ENCODE measurements at places on chromosomes 2 and 18. TPM values are rescaled to one million over a fixed set of nuclear protein-coding genes. Genes with fewer than 3 reads are reported as not detected.

DNA sequence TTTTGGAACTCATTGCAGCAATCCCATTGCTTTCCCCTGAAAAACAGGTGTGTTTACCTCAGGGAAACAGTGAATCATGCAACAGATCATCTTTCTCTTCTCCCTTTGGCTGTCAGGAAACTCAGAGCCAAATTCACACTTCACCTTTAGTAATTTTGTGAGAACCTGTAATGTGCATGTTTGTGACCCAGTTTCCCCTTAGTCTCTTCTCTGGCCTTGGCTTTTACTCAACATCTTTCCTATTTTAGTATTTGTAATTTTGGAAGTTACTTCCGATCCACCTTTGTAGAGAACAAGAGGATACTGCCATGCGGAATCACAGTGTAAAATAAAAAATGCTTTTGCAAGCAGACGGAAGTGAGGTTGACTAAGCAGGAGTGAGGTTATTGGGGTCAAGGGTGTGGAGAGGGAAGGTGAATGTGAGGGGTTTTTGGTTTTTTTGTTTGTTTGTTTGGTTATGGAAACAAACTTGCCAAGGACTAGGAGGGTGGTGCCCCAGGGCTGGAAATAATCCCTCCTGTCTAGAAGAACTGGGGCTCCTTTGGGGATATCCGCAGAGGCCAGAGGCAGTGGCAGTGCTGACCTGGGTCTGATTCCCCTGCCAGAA lies 14.0 kb downstream of the ASPRV1 start:
- no peaks in the 10 kb centered on the region for H3K36me3 ChIP-seq
- no peaks in the 10 kb centered on the region for H3K27me3 ChIP-seq
- H3K4me1 ChIP-seq, result no peaks in the 10 kb centered on the region
- no peak for DNase-seq

DNA sequence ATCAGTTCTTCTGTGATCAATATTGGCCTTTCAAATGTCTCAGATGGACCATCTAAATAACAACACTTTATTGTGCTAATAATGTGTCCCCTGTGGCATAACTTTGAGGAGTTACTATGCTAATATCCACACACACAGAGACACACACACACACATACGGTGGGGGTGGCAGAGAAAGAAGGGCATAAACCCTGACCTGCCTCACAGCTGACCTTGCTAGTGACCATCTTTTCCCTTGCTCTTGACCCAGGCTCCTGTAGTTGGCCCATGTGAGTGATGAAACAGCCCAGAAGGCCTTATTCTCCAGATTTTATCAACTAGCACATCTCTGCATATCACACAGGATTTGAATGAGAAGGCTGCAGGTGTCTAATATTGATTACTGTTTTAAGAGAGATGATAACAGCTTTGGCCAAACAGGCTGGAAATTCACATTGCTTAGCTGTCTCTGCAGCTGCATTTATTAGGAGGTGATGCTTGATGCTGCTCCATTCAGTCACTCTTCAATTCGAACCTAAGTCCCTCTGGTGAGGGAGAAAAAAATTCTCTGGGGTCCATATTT lies 176.4 kb downstream of the ACTR3 start:
- no peak overlapping the region for H3K4me3 ChIP-seq
- H3K36me3 ChIP-seq, result no peaks in the 10 kb centered on the region
- H3K27ac ChIP-seq, result no peak overlapping the region
- H3K27me3 ChIP-seq, result no peaks in the 10 kb centered on the region

Gene ARHGAP25
- polyA plus RNA-seq, result 6.3 TPM

GRCh38 chr18:12595571-12596255 lies 62.2 kb downstream of the SPIRE1 start:
- H3K4me1 ChIP-seq, result peaks cover 5% of the 10 kb centered on the region
- H3K27me3 ChIP-seq, result no peaks in the 10 kb centered on the region
- H3K36me3 ChIP-seq, result no peaks in the 10 kb centered on the region
- no peak overlapping the region for H3K27ac ChIP-seq
- no peak for DNase-seq
- no peak overlapping the region for H3K4me3 ChIP-seq

DNA sequence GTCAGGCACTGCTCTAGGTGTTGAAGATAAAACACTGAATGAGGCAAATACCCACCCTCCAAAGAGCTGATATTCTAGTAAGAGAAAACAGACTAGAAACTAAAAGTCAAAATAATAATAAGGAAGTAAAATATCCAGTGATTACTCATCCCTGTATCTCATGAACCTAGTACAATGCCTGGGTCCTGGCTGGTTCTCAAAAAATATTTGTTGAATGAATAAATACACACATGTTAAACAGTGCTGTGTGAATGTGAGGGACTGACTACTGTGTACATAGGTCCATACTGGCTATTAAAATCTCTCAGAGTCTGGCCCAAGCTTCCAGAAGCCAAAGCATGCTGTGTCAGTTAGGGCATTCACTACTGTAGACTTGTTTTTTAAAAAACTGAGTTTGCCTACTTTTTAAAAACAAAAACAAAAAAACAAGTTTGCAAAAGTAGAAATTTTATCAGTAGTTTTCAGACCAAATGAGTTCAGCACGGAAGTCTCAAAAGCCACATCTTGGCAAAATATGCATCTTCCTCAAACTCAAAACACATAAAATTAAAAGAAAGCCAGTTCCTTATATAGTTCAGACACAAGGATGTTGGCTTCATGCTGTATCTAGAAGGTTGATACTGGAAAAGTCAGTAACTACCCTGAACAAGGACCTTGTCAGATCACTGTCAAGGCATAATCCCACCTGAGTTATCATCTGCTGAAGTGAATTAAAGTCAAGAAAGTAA lies 136.2 kb downstream of the THADA start:
- H3K4me1 ChIP-seq, result peaks cover 20% of the 10 kb centered on the region
- H3K36me3 ChIP-seq, result no peaks in the 10 kb centered on the region
- no peak overlapping the region for H3K4me3 ChIP-seq

Gene DNAJC5G
- not detected for polyA plus RNA-seq

Gene TSPYL6
- polyA plus RNA-seq, result not detected

- H3K4me1 ChIP-seq, result no peaks in the 10 kb centered on the region
- DNase-seq, result no peak
- H3K4me3 ChIP-seq, result no peak overlapping the region
- H3K27me3 ChIP-seq, result no peaks in the 10 kb centered on the region
- no peaks in the 10 kb centered on the region for H3K36me3 ChIP-seq
These were observed 9.5 kb downstream of the AQP12A start for GRCh38 chr2:240701091-240701735.

- no peaks in the 10 kb centered on the region for H3K36me3 ChIP-seq
- H3K27ac ChIP-seq, result no peak overlapping the region
- H3K4me3 ChIP-seq, result no peak overlapping the region
- peak; percentile 31 for DNase-seq
- H3K4me1 ChIP-seq, result no peaks in the 10 kb centered on the region
These were observed 732.7 kb upstream of the FANCL start for GRCh38 chr2:58973811-58974281.

DNA sequence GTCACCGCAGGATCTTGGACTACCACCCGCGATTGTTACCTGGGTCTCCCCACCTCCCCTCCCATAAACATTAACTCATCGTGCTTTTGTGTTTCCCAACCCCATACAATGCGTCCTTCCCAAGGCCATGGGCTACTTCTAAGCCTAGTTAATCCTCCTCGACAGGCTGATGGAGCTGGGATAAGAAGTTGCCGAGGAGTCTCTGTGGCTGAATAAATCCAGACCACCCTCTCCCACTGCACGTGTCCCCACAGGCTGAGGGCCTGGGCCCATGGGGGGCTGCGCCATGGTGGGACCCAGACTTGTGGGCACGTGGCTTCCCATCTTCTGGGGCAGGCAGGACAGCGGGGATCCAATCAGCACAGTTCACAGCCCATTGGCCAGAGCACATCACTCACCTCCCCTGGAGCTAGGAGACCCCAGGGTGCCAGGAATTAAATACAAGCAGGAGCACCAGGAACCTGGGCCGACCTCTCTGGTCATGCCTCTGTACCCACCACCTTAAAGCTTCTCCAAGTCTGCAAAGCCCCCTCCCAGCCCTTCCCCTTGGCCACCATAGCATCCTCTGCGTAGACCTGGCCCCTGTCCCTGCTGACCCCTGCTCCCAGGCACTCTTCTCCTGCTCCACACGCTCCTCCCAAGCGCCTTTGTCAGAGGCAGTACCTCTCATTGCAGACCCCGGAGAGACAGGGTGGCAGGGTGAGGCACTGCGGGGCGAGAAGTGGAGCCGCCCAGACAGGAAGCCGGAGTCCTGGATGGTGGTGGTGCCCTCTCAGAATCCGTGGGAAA lies 51.0 kb upstream of the ID2 start:
- no peak overlapping the region for H3K27ac ChIP-seq
- H3K4me3 ChIP-seq, result no peak overlapping the region
- H3K4me1 ChIP-seq, result peaks cover 2% of the 10 kb centered on the region

Gene TUBB8B
- 0.45 TPM for polyA plus RNA-seq

DNA sequence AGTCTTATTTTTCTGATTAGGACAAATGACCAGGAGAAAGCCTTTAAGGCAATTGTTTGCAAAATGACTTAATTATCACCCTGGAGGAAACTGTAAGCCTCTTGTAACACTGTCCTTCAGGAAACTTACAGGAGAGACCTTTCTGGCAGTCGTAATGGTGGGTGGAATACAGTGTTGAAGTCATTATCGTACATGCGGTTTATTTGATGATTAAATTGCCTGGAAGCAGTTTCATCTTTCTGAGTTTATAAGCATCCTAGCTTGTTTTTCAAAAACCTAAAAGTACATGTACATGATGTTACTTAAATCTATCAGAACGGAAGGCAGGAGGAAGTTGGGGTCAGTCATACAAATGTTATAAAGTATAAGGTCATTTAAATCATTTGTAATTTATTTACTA lies 86.2 kb upstream of the RAB27B start:
- no peak for DNase-seq
- H3K4me3 ChIP-seq, result no peak overlapping the region
- no peaks in the 10 kb centered on the region for H3K4me1 ChIP-seq
- no peaks in the 10 kb centered on the region for H3K27me3 ChIP-seq
- no peak overlapping the region for H3K27ac ChIP-seq

- no peaks in the 10 kb centered on the region for H3K36me3 ChIP-seq
- H3K4me1 ChIP-seq, result no peaks in the 10 kb centered on the region
- no peak overlapping the region for H3K4me3 ChIP-seq
- H3K27ac ChIP-seq, result no peak overlapping the region
- H3K27me3 ChIP-seq, result no peaks in the 10 kb centered on the region
These were observed 82.8 kb downstream of the AFF3 start for GRCh38 chr2:100059638-100060037.

Gene REG1B
- polyA plus RNA-seq, result 1.5 TPM

DNA sequence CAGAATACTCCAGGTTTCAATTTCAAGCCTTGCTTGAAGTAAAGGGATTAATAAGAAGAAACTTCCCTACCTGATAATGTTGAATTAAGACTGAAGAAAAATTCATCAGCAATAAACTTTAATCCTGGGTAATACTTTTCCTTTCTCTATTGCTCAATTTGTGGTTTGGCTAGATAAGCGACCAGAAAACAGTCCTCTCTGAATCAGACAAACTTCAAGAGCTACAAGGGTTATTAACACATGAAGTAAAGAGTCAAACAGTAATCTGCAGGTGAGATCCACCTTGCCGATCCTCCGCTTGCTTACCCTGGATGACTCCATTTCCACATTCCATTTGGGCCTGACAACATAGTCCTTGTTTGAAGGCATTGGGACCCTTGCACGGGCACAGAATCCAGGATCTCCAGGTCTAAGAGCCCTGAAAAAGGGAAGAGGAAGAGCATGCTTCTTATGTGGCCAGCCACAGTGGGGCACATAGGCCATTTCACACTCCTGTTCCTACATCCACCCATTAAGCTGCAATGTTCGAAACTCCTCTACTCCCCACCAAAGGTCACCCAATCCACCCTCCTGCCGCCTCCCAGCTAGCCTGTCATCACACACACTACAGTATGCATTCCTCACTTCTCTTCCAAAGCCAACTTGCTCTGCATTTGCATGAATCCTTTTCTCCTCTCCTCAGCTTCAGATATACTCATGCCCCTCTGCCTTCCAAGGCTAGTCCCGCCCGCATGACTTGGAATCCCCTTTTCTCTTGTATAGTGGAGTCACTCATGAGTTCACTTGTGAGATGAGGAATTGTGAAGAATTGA lies 39.8 kb downstream of the IWS1 start:
- peaks cover 19% of the 10 kb centered on the region for H3K36me3 ChIP-seq
- H3K27me3 ChIP-seq, result no peaks in the 10 kb centered on the region
- H3K27ac ChIP-seq, result no peak overlapping the region
- DNase-seq, result no peak
- no peaks in the 10 kb centered on the region for H3K4me1 ChIP-seq

DNA sequence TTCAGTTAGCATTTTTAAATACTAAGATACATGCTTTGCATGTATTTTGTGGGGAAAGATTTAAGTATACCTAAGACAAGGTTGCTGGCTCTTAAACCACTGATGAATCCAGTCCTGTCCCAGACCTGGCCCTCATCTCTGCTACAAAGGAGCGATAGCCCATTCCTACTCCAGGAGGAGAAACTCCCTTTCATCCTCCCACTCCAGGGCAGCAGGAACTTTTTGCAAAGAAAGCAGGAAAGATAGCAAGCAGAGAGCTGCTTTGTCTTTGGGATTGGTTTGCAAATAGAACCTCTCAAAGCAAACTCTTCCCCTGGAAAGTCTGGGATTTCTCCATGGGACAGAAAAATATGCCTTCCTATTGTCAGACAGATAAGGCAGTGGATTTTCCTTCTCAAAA lies 43.6 kb upstream of the COPS8 start:
- no peaks in the 10 kb centered on the region for H3K27me3 ChIP-seq
- H3K4me1 ChIP-seq, result no peaks in the 10 kb centered on the region
- H3K4me3 ChIP-seq, result no peak overlapping the region
- no peaks in the 10 kb centered on the region for H3K36me3 ChIP-seq
